ENCODE measurements at places on chromosomes 11 and 22.

GRCh38 chr11:21428796-21429195 is 759.4 kb downstream of the NELL1 start:
- no peak for DNase-seq

- no peak for DNase-seq
Observed at GRCh38 chr11:62353841-62354240, 16.6 kb downstream of the ASRGL1 start.

GRCh38 chr11:109697140-109697843 is 275.3 kb downstream of the C11orf87 start:
- no peak for DNase-seq

DNA sequence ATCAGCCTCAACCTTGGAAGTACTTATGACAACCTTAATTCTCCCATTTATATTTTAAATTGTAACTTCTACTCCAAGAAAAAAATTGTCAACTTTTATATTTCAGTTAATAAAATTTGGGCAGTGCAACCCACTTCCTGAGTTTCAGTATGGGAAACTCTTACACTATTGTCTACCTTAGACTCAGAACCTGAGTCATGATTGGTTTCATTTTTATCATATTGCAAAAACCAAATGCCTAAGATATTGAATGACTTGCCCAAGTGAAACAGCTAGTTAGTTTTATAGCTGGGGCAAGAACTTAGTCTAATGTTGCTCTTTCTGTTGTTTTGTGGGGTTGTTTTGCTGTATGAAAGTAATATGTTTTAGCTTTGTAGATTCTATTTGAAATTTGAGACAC is 334.0 kb upstream of the ARHGAP42 start:
- no peak for DNase-seq

GRCh38 chr11:92249156-92249753 is 24.6 kb downstream of the FAT3 start:
- DNase-seq: no peak

- no peak for DNase-seq
Observed at GRCh38 chr11:43575913-43576310, 104.6 kb upstream of the HSD17B12 start.

GRCh38 chr11:704781-705645 is 1.0 kb upstream of the EPS8L2 start:
- DNase-seq: no peak

GRCh38 chr22:20102203-20102780 is 13.6 kb upstream of the RANBP1 start:
- no peak for DNase-seq

DNA sequence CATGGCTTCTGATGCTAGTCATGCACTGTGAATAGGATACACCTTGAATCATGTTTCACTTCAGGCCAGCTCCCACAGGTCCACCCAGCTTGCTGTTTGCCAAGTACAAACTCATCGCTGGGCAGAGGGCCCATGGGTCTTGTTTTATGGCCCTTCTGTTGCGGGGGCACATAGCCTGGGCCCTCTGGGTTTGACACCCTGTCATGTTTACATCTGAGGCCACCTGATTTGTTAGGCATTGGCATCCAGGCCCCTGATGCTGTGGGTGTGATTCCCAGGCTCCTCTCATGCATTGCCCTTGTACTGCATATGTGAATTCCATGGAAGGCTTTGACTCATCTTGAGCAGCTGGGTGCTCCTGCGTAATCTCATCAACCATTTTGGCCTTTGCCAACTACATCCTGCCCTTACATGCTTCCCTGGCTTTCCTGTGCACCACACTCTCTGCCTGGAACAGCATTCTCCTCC is 32.6 kb downstream of the PPFIBP2 start:
- DNase-seq: no peak

DNA sequence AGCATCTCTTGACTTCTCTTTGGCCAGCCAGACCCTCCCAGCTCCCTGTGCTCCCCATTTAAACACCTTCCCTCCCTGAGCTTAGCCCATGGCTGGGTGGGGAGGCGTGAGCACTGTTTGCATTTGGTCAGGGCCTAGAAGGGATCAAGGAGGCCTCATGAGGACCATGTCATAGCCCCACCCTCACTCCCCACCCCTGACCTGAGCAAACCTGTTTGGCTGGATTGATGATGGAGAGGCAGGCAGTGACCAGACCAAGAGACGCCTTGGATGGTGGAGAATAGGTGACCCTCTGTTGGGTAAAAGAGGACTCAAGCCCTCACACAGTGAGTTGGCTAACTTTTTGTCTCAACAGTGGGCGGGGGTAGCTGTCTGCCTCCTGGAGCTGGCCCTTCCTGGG is 49.9 kb downstream of the ST3GAL4 start:
- DNase-seq: no peak

DNA sequence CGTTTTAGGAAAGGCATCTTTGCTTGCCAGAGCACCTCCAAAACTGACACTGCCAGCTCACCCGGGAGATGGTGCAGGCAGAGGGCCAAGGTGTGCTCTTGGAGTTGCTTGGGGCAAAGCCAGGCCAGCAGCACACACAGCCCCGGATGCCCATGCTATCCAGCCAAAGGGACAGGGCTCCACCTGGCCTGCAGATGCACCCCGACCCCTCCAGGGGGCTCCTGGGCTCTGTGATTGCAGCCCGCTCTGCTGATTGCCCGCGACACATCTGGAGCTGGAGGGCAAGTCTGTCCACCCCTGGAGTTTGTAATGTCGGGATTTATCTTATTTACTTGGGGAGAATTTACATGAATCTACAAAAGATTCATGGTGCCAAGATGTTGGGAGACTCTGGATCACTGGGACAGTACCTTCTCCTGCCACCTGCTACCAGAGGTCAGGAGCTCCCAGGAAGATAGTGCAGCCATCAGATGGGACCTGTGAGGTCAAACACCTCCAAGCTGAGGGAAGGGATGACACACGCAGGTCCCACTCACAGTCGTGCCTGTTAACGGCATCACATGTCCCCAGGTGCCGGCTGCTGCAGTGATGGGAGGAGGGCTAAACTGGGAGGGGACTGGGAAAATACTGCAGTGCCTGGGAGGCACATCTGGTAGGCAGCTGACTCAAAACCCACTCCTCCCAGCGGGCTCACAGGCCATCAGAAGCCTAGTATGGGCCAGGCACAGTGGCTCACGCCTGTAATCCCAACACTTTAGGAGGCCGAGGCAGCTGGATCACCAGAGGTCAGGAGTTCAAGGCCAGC is 17.2 kb downstream of the CBX7 start:
- no peak for DNase-seq

DNA sequence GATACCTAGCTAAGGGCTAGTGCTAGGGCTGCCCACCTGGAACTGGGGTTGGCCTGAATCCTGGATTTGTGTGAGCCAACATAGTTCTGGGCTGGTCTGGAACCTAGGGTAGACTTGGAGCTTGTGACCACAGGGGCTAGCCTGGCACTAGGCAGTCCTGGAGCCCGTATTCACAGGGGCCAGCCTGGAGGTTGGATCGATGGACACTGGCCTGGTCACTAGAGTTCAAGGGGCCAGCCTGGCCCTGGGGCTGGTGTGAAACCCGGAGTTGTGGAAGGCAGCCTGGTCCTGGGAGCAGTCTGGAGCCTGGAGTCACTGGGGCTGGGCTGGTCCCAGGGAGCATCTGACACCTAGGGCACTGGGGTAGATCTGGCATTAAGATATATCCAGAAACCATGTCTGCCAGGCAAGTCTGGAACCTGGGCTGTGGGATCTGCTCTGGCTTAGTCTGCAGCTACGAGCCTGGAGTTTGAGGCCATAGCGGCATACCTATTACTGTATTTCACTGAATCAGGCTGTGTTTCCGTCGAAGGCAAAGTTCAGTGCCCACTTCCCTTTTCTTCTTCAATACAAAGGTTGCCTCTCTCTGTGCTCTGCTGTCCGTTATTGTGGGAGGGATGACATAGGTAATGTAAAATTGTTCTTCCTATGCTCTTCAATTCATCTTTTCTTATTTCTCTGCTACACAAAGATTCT is 9.1 kb upstream of the GLYATL1B start:
- no peak for DNase-seq

- DNase-seq: no peak
Observed at GRCh38 chr22:42236268-42236667, 34.2 kb downstream of the TCF20 start.

DNA sequence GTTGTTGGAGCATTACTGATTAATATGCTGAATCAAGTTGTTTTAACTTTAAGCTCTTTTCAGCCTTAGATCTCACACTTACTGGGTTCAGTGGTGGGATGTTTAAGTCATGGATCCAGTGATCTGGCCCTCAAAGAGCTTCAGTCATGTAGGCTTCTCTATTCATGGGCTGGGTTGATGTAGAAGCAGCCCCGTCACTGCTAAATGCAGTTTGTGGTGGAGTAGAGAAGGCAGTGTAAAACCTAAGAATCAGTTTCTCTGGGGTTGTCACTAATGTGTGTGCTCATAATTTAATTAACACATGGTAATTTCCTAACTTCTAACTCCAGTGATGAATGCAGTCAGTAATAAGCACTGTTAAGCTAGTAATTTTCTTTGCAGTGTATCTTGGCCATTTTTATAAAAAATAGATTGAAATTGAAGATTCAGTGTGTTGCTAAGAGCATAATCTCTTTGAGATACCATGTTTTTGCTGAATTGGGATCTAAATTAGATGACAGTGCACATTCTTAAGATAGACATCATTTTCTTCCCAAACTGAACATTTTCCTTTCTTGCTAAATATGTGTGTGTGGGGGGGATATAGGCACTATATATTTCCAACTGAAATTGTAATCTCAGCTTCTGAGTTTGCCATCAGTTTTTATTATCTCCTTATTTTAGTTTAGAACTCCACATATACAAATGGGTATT is 9.0 kb downstream of the SPCS2 start:
- DNase-seq: no peak

DNA sequence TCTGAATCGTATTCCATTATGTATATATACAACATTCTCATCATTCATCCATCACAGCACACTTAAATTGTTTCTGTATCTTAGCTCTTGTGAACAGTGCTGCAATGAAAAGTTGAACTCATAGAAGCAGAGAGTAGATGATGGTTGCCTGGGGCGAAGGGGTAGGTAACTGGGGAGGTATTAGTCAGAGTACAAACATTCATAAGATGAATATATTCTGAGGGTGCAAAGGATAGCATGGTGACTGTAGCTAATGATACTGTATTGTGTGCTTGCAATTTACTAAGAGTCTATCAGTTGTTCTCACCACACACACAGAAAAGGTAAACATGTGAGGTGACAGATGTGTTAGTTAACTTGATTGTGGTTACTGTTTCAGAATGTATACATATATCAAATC is 12.6 kb upstream of the RFPL2 start:
- no peak for DNase-seq

DNA sequence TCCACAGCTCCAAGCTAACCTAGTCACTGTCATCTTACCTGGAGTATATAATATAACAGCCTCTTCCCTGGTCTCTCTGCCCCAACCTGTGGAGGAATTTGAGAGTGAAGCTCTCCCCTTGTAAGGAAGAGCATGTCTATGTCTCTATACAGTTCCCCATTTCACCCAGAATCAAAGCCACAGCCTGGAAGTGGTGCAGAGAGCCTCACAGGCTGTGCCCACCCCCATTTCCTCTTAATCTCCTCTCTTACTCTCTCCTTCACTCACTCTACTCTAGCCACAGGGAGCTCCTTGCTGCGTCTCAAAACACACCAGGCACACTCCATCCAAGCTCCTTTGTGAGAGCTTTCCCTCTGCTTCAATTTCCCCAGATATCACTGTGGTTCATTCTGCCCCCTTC is 302.5 kb upstream of the ISX start:
- no peak for DNase-seq

- DNase-seq: no peak
Observed at GRCh38 chr11:108009497-108010370, 1.0 kb downstream of the CUL5 start.

DNA sequence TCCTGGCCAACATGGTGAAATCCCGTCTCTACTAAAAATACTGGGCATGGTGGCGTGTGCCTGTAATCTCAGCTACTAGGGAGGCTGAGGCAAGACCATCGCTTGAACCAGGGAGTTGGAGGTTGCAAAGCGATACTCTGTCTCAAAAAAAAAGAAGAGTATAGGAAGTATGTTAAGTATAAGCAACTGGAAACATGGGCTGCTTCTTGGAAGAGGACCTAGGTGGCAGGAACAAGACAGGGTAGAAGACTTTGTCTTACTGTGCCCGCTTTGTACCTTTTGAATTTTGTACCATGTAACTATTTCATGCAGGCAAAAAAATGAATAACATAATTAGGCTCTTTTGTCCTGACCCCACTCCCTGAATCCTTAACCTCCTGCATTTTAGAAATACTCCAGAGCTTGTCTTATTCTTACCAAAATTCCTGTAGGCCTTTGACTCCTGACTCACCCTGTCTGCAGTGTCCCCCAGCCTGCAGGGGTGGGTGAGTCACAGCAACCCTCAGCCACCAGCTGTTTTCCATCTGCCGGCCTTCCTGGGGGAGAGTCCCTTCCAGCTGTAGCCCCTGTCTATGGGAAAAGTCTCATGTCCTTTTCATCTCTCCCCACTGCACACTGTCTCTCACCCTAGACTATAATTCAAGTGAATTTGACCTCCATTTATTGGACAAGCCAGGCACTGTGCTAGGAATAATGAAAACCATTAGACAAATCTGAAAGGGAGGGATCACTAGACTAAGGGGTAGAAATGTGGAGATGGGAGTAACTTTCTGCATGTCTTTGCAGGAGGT is 41.8 kb downstream of the TXN2 start:
- DNase-seq: no peak

GRCh38 chr22:16559056-16559955 is 33.3 kb downstream of the CCT8L2 start:
- DNase-seq: no peak

DNA sequence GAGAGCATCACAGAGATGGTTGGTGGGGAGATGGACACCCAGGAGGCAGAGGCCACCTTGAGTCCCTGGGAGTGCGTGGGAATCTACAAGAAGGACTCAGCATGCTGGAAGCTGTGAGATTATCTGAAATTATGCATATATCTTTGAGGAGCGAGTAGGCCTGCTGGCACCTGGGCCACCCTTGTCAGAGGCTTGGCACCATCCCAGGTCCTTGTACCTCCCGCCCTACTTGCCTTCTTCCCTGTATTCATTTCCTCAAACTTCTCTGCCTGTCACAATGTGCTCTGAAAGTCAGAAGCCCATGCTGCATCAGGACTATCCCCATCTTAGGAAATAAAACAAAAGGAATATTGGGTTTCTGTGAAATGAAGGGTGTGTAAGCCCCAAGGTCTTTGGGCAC is 133.0 kb upstream of the CSNK2A3 start:
- DNase-seq: no peak

- no peak for DNase-seq
Observed at GRCh38 chr11:120747850-120748814, 236.6 kb downstream of the GRIK4 start.

DNA sequence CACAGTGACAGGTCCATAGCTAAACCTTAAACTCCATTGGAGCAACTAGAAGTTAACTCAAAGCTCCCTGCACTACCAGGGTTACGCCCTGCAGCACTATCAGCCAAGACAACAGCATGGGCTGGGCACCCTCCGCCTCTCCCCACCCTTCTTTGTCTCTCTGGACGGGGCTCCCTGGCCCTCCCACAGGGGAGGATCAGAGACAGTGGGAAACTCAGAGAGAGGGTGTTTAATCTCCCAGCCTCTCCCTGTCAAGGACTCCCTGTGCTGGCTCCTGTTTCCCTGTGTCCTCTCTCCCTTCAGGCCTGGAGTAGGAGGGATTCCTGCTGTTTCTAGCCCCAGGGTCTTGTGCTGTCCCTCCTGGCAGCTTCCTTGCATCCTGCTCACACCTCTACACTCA is 56.9 kb upstream of the CSNK2A3 start:
- no peak for DNase-seq

All from stimulated activated CD4-positive, alpha-beta T cell treated with anti-CD3 and anti-CD28 coated beads, TNF-alpha, amount 100 ng/mL, for 24 hours (primary cell).